ENCODE measurements at places on chromosomes 1 and 21.

DNA sequence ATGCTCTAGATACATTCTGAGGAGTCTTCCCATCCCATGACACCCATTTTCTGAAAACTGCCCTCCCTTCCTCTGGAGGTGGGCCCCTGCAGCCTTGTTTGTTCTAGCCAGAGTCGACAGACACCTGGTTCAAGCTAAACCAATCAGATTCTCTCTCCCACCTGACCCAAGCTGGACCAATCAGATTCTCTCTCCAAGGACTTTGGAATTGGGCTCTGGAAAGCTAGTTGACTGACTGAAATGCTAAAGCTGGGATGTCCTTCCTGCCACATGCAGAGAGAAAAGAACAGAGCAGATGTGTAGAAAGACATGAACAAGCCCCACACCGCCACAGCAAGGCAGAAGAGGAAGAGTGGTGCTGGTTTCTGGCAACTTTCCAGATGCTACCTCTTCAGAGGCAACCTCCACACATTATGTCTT lies 24.6 kb downstream of the ASAP3 start:
- DNase-seq, result no peak

DNA sequence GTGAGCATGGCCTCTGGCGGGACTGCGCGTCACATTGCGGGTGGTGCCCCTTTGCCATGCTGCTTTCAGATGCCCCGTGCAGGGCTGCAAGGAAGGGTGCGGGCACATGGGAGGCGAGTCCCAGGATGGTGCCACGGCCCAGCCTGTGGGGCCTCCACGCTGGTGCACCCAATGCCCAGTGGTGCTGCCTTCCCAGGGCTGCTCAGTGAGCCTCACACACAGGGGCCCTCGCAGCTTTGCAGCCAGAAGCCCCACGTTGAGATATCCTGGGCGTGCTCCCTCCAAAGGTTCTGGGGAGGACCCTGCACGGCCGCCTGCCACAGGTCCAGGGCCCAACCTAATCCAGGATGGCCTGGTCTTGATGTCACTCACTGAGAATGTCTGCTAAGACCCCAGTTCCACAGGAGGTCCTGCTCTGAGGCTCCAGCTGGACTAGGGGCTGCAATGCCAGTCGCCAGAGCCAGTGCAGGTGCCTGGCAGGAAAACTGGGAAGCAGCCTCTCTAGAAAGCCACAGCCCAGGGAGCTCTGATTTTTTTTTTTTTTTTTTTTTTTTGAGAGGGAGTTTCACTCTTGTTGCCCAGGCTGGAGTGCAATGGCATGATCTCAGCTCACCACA lies 34.1 kb upstream of the PRSS38 start:
- no peak for DNase-seq

GRCh38 chr1:209652121-209652735 lies at the start of gene LAMB3:
LAMB3 (minus strand) TSS chr1:209652425; CDS start chr1:209650944, 1,481 bp downstream.
- no peak for DNase-seq

DNA sequence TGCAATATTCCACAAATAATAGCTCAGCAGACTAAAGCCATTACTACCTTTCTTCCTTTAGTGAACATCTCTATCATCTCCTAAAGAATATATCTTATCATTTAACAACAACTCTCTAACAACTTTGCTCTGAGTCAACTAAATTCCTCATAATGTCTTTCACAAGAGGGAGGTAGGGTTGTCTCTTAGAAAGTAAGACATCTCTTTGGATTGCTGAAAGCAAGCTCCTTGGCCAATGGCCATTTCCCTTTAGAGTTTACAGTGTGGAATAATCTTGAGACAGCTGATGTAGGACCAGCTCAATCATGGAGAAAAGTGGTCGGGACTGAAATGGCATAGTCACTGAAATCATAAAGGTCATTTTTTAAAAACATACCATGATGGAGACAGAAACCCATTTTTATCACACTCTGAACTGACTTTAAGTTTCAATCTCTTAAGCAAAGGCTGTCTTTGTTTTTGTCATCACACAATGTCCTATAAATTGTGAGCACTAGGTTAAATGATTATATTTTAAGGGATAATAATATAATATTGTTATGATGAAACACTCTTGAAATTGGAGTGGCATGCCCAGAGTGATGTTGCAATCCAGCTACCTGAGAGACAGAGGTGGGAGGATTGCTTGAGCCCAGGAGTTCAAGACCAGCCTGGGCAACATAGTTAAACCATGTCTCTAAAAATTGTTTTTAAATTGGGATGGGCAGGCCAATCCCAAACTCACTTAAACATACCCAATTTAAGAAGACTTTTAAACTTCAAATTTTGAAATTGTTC lies 91.1 kb downstream of the SLC44A5 start:
- DNase-seq, result no peak
